Chondrocyte (in vitro differentiated cells): ENCODE measurements at places on chromosomes 11 and 22. TPM values are rescaled to one million over a fixed set of nuclear protein-coding genes. Genes with fewer than 3 reads are reported as not detected.

- no peak overlapping the region for H3K27ac ChIP-seq
- peaks cover 5% of the 10 kb centered on the region for H3K4me1 ChIP-seq
- no peaks in the 10 kb centered on the region for H3K36me3 ChIP-seq
- H3K27me3 ChIP-seq: no peaks in the 10 kb centered on the region
- no peak overlapping the region for H3K4me3 ChIP-seq
These were observed 612.5 kb upstream of the LUZP2 start for GRCh38 chr11:23884341-23884740.

DNA sequence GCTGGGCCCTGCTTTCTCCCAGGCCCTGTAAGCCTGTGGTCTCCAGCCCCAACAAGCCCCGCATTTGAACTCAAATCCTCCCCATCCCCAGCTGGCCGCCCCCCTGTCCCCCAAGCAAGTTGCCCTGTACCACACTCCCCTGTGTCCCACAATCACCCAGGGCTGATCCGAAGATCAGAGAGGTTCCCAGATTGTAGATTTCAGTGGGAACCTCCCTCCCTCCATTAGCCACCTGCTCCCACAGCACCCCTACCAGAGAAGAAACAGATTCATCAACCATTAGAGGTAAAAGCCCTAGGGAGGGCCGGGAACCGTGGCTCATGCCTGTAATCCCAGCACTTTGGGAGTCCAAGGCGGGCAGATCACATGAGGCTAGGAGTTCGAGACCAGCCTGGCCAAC, 107.5 kb downstream of the FEZ1 start:
- H3K27ac ChIP-seq: no peak overlapping the region
- no peaks in the 10 kb centered on the region for H3K27me3 ChIP-seq
- DNase-seq: no peak

- peaks cover 3% of the 10 kb centered on the region for H3K4me1 ChIP-seq
- no peak overlapping the region for H3K4me3 ChIP-seq
- no peaks in the 10 kb centered on the region for H3K36me3 ChIP-seq
- no peaks in the 10 kb centered on the region for H3K27me3 ChIP-seq
- DNase-seq: no peak
- no peak overlapping the region for H3K27ac ChIP-seq
These were observed 21.1 kb upstream of the RDX start for GRCh38 chr11:110317516-110317932.

The MUC6 gene
- not detected in 3 replicates for total RNA-seq

The OR51A2 gene
- not detected in 3 replicates for total RNA-seq

The MRGPRX4 gene
- not detected in 3 replicates for total RNA-seq
